Cortex of kidney (tissue), 1 donor: ENCODE measurements at places on chromosomes 3 and 15.

- no peak for DNase-seq
Observed at GRCh38 chr3:149280671-149281349, 52.6 kb downstream of the TM4SF18 start.

- no peak for DNase-seq
Observed at GRCh38 chr3:88542916-88543315, 393.2 kb downstream of the C3orf38 start.

DNA sequence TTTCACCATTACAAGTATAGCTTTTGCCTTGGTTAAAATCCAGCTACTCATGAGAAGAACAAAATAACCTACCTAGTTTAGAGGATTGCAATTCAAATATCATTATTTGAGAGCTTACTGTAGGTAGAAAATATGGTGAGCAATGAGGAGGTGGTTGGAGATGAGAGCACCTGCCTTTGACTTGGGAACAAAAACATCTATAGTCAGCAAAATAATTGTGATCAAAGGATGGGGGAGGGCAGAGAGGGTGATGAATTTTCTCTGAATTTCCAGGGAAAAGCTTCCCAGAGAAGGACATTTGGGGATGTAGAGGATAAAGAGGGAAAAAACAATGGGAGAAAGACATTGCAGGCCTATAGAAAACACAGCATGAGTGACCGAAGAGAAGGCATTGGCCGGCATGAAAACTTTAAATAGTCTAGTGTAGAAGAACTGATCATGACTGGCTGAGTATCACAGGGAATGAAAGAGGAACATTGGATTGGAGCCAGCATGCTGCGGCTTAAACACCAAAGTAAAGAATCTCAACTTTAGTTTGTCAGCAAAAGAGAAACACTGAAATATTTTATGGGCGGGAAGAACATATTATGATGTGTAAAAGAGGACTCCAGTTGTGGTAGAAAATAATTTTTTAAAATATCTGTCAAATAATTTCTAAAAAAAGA, 581.3 kb downstream of the UNC13C start:
- no peak for DNase-seq

GRCh38 chr15:63544258-63545026, 40.0 kb downstream of the USP3 start:
- no peak for DNase-seq

DNA sequence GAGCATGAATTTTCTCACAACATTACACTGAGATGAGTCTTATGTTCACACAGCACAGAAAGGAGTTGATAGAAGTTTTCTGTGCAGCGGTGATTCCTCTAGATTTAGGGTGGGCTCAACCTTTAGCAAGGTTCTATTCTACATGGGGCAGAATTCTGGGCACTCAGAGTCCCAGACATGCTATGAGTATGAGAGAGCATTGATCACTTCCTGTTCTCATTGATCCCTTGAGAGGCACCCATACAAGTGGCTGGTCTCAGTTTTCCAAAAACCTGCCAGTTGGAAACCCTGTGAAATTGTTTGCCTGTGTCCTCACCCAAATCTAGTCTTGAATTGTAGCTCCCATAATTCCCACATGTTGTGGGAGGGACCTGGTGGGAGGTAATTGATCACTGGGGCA, 112.5 kb upstream of the NR2F2 start:
- DNase-seq, result no peak

DNA sequence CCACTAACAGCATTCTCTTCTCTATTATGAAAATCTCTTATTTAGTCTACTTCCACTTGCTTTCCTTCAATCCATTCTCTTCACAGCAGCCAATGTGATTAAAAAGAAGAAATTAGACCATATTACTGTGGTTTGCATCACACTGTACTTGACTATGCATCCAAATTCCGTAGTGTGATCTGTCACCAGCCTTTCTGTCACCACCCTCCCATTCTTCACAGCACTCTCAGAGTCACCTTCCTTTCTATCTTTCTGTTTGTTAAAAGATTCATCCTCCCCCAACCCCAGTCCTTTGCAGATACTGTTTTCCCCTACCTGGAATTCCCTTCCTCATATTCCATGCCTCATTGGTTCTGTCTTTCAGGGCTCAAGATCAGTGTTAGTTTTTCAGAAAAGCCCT, 55.0 kb upstream of the ABHD10 start:
- no peak for DNase-seq

GRCh38 chr3:100358413-100358812, 23.9 kb downstream of the NIT2 start:
- no peak for DNase-seq

GRCh38 chr3:47852604-47853602, 50.0 kb downstream of the DHX30 start:
- DNase-seq, result no peak

DNA sequence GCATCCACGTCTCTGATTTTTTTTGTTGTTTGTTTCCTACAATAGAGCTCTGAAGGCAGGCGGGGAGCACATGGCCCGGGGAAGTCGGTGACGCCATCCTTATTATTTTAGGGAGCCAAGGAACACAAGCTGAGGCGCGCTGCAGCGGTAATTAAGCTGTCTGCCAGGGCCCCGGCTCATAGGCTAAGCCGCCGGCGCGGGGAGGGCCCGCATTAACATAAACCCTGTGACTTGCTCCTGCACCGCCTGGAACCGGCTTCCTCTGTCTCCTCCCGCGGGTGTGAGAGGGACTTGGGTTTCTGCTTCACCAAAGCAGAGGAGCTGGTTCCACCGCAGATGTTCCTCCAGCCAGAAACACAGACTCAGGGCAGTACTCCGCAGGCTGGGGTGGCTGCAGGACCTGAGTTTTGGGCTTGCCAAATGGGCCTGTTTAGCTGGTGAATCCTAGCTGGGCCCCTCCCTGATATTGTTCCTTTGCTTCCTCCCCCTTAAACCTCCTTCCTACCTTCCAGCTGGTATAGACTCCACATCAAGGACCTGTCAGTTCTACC, 25.3 kb downstream of the ANP32A start:
- DNase-seq, result peak; percentile 26

- DNase-seq, result no peak
Observed at GRCh38 chr3:193948459-193948858, 187.5 kb upstream of the HES1 start.

- no peak for DNase-seq
Observed at GRCh38 chr3:14124223-14124614, 451 bp downstream of the CHCHD4 start.

- no peak for DNase-seq
Observed at GRCh38 chr3:55549177-55549576, 62.1 kb upstream of the WNT5A start.

DNA sequence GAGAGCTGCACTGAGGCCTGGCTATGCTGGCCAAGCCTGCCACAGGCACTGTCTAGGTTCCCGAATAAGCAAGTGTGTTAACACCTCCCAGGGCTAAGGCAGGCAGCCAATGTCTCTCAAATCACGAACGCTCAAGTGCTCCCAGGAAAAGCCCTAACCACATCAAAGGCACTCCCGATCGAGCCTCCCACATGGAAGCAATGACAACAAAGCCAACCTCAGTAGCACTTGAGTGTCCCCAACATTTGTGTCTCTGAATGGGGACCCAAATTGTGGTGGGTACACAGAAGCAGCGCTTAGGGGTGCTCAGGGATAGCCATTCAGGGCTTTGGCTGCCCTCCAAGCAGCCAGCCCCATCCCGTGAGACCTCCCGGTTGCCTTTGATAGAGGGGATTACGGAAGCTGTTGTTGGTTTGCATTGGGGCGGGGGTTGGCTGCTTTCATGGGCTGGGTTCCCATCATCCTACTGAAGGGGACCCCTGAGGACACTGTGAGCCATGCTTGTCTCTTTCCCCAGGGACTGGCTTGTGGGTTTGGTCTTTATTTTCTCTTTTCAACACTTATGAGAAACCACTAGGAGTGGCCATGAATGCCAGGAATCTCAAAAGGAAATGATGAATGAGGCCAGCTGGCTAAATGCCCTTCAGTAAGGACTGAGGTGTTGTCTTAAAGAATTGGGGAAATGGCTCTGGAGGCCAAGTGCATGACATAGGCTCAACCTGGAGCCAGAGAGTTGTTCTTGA, 234.1 kb upstream of the FEZF2 start:
- no peak for DNase-seq

DNA sequence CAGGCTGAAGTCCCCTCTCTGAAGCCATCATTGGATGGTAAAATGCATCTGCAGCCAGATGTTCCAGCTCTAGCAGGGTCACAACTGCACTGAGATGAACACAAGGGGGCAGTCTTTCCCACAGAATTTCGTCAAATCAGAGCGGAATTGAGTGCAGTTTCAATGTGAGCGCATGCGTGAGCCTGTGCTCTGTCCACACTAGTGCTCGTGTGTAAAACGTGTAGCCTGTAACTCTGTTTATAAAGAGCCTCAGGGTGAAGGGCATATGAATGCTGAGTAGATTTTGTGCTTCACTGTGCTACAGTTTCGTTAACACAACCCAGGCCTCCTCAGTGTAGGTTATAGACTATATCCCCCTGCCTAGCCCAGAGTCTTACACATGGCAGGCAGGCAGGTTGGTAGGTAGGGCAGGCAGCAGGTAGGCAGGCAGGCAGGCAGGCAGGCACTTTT, 92.7 kb upstream of the GOLGA6L4 start:
- no peak for DNase-seq

DNA sequence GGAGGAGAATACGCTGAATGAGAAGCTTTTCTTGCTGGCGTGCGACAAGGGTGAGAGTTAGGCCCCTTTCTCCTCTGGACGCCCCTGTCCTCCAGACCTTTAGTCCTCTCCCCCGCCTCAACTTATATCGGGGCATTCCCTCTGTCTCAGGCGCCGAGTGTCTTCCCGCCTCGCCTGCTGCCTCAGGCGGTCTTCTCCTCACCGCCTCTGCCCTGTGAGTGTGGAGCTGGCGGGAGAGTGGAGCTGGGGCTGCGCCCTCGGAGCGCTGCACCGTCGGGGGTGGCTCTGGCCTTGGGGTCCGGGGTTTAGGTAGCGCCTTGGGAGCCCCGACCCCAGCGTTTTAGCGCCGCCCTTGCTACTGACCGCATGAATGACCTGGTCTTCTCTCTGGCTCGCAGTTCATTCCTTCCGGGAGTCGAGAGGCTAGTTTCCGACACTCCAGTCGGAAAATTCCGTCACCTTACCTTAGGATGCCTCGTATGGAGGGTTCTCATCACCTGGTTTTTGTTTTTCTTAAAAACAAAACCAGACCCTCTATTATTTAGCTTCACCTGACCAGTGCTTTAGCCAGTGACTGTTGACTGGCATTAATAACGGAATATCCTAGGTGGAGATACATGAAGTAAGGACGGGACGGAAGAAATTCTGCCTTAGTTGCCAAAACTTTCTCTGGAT, 985 bp downstream of the TRPC1 start:
- DNase-seq, result no peak

DNA sequence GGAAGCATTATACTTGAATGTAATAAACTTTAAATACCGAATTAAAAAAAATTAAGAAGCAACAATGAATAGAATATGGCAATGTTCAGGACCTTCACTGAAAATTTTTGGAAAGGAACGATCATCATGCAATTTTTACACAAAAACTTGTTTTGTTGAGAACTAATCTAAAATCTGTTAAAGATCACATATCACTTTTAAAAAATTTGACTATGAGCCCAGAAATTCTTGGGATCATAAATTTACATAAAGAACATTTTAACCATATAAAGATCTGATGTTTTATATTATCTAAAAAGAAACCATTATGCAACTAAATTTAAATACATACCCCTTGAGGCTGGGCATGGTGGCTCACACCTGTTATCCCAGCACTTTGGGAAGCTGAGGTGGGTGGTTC, 76.2 kb upstream of the MELTF start:
- no peak for DNase-seq

DNA sequence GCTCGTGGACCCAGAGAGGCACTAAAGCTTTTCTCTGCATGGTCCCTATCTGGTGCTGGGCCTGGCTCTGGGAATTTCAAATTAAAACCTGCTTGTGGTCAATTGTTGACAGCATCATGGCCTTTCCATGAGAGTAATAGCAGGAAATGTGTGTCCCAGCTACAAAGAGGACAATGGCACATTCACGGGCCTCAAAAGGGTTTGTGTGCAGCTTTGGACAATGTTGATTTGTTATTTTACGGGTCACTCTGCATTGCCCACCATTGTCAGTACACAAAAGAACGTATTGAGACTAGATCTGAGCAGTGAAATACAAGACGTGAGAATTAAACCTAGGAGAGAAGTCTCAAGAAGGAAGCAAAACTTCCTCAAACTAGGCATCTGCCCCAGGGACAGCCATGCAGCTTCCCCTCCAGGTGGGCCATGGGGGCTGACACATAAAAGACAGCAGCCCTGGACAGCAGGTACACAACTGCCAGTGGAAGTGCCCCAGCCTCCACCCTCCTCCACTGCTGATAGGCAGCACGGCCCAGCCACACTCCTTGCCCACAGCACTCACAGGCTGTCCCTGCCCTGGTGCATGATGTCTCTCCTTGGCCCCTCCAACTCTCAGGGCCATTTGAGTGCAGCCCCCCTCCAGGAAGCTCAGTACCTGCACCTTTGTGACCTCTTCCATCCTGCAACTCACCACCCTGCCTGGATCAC, 15.9 kb upstream of the LTF start:
- no peak for DNase-seq

GRCh38 chr3:122916084-122916483, 111.5 kb downstream of the SEMA5B start:
- no peak for DNase-seq

DNA sequence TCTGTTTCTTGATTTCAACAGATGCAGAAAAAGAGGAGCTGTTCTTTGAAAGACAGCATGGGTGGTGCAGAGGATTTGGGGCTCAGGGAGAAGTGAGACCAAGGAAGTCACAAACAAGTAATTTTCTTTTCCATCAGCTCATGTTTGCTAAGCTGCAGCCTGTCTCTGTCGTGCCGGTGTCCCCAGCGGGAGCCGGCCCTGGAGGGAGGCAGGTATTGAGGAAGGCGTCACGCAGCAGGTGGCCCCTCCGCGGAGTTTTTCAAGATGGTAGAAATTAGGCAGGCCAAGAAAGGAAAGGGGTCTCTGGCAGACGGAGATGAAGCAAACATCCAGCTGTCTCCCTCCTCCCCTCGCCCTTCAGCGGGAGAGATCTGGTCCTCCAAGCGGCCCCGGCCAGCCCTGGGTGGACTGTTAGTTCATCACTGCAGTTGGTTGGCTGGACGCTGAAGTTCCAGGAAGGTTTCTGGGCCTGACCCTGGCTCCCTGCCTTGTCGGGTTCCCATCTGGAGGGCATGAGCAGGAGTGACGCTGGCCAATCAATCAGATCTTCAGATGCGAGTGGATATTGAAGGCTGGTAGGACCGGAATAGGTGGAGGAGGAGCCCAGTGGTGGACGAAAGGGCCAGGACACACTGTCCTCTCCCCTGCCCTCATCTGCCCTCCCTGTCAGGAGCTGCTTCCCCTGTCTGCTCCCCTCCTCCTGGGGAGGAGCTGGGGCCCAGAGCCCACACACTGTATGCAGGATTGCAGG, 27.7 kb upstream of the MUC4 start:
- no peak for DNase-seq
